Left forelimb (tissue), 1 donor: ENCODE measurements at places on chromosomes 12 and 14.

DNA sequence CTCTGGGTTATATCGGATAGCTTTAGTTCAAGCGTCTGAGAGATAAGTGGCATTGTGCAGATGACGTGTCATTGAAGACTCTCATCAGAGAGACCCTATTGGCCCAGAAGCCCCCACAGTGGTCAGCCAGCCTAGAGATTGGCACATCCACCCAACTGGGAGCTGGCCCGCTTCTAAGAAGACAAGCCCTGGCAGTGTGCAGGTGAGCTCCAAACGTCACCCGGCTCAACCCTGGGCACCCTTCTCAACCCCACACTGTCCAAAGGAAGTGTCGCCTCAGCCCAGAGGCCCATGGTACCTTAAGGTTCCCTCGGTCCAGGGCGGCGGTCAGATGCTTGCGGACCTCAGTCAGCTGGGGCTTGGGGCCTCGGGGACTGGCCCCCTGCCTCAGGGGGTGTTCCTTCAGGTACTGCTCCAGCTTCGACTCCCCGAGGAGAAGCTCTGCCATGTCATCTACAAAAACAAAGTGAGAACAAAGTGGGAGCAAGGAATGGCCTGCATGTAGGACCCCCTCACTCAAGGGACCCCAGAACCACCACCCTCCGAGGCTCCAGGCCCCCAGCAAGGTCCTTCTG is 30.3 kb downstream of the TTC7B start:
- DNase-seq = no peak

GRCh38 chr12:5459051-5459782 is 27.3 kb downstream of the NTF3 start:
- no peak for DNase-seq

- DNase-seq = no peak
Observed at GRCh38 chr14:30330445-30330844, 228.5 kb upstream of the G2E3 start.

DNA sequence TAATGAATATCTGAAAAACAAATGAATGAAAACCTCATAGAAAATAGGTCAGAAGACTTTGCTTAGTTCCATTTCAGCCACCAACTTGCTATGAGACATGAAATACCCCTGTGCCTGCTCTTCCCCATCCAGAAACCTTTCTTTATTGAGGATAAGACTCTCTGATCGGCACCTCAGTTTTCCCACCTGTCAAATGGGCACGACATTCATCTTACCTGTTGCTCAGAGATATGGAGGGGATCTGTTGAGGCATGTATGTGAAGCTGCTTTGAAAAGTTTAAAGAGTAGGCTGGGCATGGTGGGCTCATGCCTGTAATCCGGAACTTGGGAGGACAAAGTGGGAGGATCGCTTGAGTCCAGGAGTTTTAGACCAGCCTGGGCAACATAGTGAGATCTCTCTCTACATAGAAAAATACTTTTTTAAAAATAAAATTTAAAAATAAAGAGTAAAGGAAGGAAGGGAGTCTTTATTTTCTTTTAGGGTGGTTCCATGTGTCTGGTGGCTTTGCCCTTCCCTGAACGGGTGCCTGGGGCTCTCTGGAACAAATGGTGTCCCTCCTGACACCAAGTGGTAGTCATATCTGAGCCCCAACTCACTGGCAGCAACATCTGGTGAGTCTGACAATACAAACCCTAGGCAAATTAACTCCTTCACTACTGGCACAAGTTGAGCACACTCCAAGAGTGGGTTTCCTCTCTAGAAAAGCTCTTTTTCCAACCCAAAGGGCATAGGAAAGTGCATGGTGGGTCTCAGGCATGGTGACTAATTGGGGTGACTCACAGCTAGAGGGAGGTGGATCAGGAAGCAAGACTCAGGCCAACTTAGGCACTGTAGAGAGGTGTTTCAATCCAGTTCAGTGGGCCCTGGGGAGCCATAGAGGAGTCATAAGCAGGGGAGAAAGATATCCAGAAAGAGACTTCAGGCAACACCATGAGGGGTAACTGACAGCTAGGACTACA is 42.1 kb downstream of the MAP1LC3B2 start:
- no peak for DNase-seq

- DNase-seq = no peak
Observed at GRCh38 chr14:77547512-77548180, 49.0 kb upstream of the ISM2 start.
